ENCODE measurements at places on chromosomes 1 and 21.

DNA sequence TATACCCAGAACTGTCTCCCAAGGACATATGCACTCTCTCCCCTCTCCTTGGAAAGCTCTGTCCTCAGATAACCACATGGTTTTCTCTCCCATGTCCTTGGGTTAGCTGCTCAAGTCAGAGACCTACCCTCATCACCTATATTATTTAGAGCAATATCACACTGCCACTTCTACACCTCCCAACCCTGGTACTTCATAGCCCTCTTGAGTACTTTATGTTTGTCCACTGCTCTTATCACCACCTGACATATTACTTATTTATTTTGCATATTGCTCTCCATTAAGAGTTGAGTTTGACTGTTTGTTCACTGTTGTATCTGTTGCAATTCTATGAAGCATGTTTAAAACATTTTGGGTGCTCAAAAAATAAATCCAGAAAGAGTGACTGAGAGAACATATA, 126.3 kb upstream of the ATP1B1 start:
- DNase-seq = no peak

- peak; percentile 16 for DNase-seq
These were observed 3.7 kb upstream of the SDE2 start for GRCh38 chr1:226002667-226003501.

- no peak for DNase-seq
These were observed 48.0 kb downstream of the NID1 start for GRCh38 chr1:236016782-236017400.

GRCh38 chr21:16013570-16013969, 283.8 kb downstream of the USP25 start:
- no peak for DNase-seq

DNA sequence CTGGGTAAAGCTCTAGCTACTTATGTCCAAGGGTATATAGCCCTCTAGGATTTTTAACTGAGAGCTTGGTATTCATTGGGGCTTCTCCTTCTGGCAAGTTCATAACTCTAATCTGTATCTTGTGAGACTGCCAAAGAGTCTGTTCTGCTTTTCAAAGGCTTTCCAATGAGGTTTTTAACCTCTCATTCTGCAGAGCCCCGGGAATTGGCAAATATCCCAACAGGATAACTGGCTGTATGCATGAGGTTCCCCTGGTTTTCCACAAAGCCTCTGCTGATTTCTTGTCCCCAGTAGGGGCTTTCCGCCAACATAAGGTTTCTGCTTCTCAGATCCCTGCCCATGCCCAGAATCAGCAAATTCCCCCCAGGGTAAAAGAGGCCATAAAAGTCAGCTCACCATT, 40.9 kb downstream of the RPL5 start:
- DNase-seq = no peak

DNA sequence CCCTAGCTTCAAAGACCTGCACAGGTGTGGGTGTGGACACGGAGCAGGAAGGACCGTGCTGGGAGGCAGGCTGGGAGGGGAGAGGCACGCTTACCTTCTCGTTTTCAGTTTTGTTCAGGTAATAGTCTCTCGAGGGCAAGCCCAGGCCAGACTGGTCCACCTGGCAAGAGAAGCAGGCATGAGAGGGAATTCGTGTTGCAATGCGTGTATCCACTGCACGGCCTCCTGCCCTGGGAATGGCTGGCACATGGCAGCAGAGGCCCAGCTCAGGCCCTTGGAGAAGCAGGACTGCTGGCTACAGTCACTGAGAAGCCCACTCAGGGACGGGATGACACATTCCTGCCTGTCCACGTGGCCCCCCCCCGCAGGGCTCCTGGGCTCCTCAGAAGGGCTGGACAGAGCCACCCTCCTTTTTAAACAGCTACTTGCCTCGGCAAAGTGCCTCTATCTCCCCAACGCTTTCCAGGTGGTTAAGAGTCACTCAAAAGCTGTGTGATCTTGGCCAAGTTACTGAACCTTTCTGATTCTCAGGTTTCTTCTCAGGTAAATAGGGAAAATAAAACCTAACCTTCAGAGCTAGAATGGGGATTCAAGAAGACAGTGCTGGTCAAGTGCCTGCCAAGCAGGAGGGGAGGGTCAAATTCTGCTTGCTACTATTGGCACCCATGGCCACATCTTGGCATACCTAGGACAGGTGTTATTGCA, 32.7 kb downstream of the ECE1 start:
- no peak for DNase-seq

- DNase-seq = no peak
These were observed 58.3 kb upstream of the B3GALNT2 start for GRCh38 chr1:235562589-235562988.

GRCh38 chr1:240586006-240586405, 25.9 kb downstream of the GREM2 start:
- no peak for DNase-seq

DNA sequence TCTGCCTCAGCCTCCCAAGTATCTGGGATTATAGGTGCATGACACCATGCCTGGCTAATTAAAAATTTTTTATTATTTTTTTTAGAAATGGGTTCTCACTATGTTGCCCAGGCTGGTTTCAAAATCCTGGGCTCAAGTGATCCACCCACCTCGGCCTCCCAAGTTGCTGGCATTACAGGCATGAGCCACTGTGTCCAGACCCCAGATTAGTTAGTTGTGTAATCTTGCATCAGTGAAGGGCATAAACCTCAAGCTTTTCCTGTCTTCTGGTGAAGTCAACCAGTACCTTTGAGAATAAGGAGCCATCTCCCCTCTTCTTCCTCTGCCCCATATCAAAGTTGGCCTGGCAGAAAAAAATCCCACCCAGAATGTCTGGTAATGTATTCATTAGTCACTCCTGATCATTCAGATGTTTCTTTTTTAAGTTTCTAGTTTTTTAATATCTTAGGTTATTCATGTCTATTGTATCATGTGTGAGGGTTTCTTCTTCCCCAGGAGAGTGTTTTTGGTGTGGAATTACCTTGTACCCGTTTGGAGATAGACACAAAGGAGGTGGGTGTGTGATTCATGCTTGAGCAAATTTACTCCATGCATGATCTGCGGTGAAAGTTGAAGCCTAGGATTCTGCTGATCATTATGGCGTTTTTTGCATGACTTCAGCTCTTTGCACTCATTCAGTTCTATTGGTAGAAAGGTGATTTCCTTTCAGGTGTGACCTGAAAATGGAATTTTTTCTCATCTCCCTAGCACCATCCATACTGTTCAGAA, 144.0 kb downstream of the FMN2 start:
- no peak for DNase-seq

GRCh38 chr1:32231843-32232432, 9.7 kb downstream of the EIF3I start:
- DNase-seq = no peak

DNA sequence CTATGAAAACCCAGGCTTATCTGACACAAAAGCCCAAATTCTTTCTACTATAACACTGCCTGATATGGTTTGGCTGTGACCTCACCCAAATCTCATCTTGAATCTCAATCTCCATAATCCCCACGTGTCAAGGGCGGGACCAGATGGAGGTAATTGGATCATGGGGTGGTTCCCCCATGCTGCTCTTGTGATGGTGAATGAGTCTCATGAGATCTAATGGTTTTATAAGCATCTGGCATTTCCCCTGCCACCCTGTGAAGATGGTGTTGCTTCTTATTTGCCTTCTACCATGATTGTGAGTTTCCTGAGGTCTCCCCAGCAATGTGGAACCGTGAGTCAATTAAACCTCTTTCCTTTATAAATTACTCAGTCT, 123.3 kb upstream of the USP24 start:
- no peak for DNase-seq

- peak; percentile 7 for DNase-seq
These were observed 44.6 kb downstream of the MIGA1 start for GRCh38 chr1:77824079-77824478.

DNA sequence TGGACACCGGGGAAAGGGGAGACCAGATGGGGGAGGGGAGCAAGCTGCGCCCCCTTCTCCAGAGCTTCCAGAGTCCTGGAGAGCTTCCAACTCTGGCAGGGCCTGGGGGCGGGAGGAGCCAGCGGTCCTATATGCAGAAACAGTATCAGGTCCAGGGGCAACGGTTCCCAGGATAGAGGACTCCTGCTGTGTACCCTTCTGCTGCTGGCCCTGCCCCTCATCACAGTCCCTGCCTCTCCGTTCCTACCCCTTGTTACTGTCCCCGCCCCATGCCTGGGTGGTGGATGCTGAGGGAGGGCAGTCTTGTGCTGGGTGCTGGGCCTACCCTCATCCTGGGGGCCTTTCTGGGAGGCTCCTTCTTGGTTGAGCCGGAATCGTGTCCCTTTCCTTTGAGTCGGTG, 19.2 kb upstream of the PEX10 start:
- no peak for DNase-seq

- DNase-seq = no peak
These were observed 23.6 kb downstream of the CAMK2N1 start for GRCh38 chr1:20462397-20462796.

GRCh38 chr1:22471078-22471477, 19.4 kb downstream of the ZBTB40 start:
- DNase-seq = no peak

- DNase-seq = no peak
These were observed 2.2 kb downstream of the UBAP2L start for GRCh38 chr1:154222918-154223317.

Measured in hepatic stellate cell (primary cell).